Stimulated activated CD4-positive, alpha-beta T cell treated with anti-CD3 and anti-CD28 coated beads, Interleukin-2, amount 100 ng/mL, for 4 hours (primary cell): ENCODE measurements at places on chromosomes 11 and 22.

GRCh38 chr11:115272925-115273324 is 231.3 kb downstream of the CADM1 start:
- DNase-seq, result no peak

- DNase-seq, result no peak
Measured at GRCh38 chr11:116869610-116870009, 32.2 kb upstream of the APOA1 start.

DNA sequence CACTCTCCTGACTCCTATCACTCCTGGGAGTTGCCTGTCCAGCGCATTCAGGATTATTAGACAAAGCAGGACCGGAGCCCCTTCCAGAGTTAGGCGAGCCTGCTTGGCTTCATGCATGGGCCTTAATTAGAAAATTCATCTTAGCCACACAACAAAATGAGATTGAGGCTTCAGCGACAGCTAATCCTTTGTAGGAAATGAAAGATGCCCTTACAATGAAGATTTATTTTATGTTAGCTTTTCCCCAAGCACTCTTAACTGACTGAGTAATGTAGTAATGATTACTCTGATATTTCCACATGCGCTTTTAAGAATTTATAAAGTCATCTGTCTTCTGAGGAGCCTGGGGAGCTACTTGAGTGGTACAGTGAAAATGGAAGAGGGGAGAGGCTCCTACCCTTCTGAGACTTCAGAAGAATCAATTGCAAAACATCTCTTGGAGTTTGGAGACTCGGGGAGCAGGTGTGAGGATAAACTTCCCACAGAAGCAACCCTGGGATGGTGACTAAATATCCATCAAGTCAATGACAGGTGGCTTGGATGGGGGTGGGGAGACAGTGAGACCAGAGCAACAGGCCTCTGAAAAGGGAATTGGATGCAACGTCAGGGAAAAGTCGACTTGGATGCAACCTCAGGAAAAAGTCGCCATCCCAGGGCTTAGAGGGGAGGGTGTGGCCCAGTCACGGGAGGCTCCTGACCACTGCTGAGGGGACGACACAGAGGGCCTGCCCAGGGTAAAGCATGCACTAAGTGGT is 434.5 kb upstream of the B3GAT1 start:
- DNase-seq, result no peak

DNA sequence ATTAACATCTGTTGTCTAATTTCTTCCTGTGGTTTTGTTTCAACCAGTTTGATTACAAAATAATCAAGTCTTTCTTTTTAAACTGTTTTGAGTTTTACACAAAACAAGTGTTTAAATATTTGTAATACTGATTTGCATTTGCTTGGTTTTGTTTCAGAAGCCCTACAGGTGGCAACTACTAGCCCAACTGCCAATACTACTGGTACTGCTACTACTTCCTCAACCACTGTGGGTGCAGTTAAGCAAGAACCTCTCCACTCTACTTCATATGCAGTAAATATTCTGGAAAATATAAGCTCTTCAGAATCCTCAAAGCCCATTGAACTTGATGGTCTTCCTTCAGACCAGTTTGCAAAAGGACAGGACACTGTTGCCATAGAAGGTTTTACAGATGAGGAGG is 61.1 kb downstream of the QSER1 start:
- no peak for DNase-seq

GRCh38 chr11:117222991-117223740 is 8.7 kb downstream of the PCSK7 start:
- DNase-seq, result no peak

DNA sequence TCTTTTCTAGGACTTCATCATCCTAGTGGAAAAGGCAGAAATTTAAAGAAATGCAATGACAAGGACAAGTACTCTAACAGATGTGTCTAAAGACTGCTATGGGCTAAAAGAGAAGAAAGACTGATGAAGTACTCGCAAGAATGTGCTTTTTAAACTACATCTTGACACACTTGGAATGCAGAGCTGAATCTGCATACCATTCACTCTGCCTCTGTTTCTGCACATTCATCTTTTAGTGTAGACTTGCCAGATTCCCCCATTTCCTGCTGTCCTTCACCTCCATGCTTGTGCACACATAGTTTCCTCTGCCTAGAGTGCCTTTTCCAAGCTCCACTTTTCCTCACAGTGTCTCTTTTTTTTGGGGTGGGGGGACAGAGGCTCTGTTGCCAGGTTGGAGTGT is 239.0 kb upstream of the CCDC179 start:
- no peak for DNase-seq

DNA sequence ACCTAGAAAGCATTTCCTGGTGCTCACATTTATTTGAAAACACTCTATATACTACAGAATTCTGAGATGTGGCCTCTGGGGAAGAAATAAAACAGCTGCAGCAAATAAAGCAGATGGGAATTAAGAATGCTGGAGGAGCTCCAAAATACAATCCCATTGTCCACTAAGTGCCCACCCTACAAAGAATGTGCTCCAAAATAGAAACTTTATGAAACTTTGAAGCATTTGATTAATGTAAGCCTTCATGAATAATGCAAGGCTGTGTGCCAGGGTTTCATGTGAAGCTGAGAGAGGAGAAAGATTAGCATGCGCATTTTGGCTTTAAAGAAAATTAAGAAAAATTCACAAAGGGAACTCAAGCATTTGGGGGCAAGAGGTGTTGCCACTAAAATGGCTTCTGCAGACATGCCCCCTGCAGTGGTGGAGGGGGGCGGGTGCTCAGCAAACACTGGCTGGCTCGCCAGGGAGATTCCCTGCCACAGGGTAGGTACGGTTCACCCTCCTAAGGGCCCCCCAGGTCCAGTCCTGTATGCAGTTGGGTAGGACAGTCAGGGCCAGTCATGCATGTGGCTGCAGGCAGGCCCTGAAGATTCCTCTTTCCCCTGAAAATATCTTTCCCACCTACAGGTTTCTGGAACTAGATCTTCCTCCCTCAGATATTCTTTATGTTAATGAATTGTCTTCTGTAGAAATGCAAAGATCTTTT is 46.6 kb upstream of the RCN1 start:
- no peak for DNase-seq

DNA sequence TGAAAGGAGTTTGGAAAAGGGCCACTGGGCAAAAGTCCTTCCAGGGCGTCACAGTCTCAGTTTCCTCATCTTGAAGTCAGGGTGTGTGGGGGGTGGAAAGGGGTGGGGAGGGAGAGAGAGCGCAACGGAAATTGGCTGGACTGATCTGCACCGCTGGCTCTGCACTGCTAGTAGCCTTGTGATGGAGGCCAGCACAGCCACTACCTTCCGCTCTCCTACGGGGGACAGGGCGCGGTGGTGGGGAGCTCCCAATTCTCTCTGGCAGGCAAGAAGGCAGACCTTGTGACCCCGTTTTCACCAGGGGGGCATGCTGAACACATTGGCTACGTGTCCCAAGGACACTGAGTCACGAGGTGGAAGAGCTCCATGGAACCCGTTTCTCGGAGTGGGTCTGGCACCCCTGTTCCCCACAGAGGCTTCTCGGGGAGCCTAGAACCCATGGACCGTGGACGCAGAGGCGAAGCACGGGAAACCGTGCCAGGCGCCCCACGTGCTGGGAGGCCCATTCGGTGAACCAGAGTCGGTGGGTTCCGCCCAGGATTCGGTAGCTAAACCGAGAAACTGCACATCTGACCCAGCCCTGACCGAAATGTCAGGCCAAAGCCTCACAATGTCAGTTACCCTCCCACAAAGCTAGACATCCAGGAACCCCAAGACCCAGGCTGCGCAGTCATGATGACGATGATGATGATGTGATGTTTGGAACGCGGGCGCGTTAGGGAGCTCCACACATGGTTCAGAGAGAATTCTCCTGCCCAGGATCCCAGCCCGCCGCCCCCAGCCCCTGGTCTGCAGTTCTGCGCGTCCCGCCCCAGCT is 28.3 kb upstream of the WNT11 start:
- DNase-seq, result peak; percentile 7

- no peak for DNase-seq
Measured at GRCh38 chr22:24925586-24926427, 20.7 kb downstream of the LHFPL7 start.

DNA sequence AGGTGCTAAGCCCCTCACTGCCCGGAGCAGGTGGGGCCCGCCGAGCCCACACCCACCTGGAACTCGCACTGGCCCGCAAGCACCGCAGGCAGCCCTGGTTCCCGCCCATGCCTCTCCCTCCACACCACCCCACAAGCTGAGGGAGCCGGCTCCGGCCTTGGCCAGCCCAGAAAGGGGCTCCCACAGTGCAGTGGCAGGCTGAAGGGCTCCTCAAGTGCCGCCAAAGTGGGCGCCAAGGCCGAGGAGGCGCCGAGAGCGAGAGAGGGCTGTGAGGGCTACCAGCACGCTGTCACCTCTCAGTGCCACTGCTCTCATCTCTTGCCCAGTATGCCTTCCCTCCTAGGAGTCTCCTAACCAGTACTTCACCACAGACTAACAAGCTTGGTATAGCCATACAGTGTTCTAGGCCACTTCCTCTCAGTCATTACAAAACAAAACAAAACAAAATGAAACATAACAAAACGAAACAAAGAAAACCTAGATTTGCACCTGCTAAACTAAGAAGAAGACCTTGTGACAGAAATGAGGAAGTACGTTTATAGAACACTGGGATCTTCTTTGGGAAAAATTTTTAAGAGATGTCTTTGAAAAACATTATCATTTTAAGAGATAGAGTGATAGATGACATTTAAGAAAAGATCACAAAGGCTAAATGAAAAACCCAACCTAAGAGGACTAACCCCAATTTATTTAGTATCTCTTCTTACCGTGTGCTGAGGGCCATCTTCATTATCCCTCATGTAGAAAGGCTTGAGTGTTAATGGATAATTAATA is 47.7 kb upstream of the GAB2 start:
- no peak for DNase-seq

DNA sequence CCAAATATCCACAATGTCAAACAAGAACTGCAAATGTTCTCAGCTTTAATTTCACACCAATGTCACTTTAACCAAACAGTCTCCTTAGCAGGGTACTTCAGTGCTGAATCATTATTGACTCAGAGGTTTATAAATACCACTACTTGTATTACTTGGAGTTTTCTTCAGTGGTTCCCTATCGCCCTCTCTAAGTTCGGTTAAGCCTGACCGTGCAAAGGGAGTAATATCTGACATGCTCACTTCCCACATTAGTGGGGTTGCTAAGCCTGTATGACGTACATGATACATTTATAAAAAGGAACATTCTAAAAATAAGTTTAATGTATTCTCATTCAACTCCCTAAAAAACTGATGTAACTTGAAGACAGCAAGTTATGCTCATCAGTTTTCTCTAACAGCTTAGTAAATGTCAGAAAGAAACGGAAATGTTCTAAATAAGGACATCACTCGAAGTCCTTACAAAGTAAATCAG is 93.1 kb upstream of the ZC3H12C start:
- DNase-seq, result no peak

GRCh38 chr22:46684706-46685105 is 53.3 kb downstream of the CERK start:
- DNase-seq, result no peak

- DNase-seq, result no peak
Measured at GRCh38 chr22:17712441-17712840, 61.8 kb downstream of the BID start.

DNA sequence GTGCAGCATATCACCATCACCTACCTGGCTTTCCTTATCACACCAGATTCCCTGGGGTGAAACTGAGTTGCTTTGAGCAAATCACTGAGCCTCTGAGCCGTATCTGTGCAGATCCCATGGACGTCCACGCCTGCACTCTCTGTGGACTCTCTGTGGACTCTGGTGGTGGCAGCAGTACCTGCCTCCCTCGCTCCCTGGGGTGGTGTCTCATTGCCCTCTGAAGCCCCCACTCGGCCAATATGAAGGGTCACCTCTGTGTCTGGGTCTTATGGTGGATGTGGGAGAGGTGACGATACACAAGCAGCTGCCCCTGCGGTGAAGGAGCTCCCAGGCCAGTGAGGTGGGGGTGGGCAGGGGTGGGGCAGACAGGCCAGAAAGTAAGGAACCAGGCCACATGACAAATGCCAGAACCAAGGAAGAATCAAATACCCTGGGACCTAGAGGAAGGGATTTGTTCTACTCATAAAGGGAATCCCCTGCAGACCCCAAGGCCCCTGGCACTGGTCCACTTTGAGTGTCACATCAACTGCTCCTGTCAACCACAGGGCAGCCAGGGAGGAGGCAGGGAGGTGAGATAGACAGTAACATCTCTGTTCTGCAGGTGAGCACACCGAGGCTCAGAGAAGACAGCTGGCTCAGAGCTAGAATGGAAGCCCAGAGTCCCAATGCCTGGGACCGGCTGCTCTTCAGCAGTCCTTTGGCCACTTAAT is 9.2 kb upstream of the CHST1 start:
- DNase-seq, result no peak

DNA sequence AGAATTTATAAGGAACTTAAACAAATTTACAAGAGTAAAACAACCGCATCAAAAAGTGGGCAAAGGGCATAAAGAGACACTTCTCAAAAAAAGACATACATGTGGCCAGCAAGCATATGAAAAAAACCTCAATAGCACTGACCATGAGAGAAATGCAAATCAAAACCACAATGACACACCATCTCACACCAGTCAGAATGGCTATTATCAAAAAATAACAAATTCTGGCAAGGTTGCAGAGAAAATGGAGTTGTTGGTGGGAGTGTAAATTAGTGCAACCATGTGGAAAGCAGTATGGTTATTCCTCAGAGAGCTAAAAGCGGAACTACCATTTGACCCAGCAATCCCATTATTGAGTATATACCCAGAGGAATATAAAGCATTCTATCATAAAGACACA is 866.8 kb upstream of the TENM4 start:
- no peak for DNase-seq

- no peak for DNase-seq
Measured at GRCh38 chr22:48701296-48702030, 1126.2 kb downstream of the BRD1 start.

GRCh38 chr22:39651053-39651996 is 80.8 kb downstream of the CACNA1I start:
- no peak for DNase-seq

GRCh38 chr11:71338801-71339395 is 86.5 kb upstream of the SHANK2 start:
- no peak for DNase-seq

GRCh38 chr11:2759228-2760195 is 59.7 kb upstream of the KCNQ1OT1 start:
- DNase-seq, result no peak
